Left renal pelvis (tissue), 4 donors: ENCODE measurements at places on chromosomes 3 and 15.

GRCh38 chr15:34737477-34737876 is 17.3 kb downstream of the GJD2 start:
- no peak for DNase-seq

- no peak for DNase-seq
Measured at GRCh38 chr3:133472889-133473288, 73.0 kb downstream of the BFSP2 start.

DNA sequence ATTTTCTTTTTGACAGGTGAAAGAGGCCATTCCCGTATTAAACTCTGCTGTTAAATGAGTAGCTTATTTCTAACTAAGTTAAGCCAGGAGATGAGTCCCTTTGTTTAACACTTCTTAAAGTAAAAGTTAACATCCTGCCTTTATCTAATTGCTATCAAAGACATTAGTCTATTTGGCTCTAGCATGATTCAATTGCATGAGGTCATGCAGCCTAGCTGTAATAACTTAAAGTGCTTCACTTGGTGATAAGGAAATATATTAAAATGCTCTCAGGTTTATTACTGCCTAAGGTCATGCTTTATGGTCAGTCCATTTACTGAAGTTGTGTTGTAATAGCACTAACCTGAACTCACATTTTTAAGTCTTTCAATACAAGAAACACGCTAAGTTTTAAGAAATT is 82.3 kb upstream of the MLF1 start:
- no peak for DNase-seq

DNA sequence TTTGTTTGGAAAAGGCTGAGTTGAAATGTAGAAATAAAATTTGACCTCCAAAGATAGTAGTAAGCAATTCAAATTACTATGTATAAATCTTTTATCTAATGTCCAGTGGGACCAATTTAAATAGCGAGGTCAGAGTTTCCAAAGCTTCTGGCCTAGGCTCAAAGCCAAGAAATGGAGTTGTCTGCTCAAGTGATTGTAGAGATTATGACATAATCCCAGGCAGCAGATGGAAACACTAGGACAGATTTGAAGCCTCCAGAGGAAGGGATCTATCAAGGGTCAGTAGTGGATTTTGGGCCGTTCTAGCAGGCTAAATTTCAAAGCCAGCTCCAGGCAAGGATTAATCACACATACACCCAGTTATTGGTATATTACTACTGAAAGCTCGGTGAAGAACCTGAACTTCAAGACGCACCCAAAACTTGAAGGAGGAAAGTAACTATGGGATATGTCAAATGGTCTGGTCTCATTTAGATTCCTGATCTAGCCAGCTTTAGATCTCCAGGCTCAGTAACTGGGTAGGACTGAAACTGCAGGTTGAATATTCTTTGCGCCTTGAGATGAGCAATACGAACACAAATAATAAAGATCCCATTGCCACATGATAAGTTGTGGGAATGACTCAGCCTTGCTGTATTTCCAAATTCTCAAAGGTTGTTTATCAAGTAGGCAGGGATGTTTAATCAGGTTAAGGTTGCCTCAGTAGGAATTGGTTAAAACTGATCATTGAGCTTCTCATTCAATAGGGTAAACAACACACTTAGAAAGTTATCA is 30.9 kb upstream of the ARRDC4 start:
- no peak for DNase-seq
